ENCODE measurements at places on chromosomes 4 and X. TPM values are rescaled to one million over a fixed set of nuclear protein-coding genes. Genes with fewer than 3 reads are reported as not detected.

Gene P2RY4
- 1.3 TPM for total RNA-seq

Gene F11
- not detected for total RNA-seq

Gene KIF4A
- total RNA-seq, result not detected

Gene RGN
- total RNA-seq, result 1.5 TPM

Gene GPC4
- 12.0 TPM for total RNA-seq

Gene AFM
- not detected for total RNA-seq

Gene FAM149A
- 13.9 TPM for total RNA-seq

Gene HSPA4L
- total RNA-seq, result 5.5 TPM

Gene ETDA
- total RNA-seq, result not detected

Gene ANKRD50
- 26.9 TPM for total RNA-seq

Gene ABCB7
- 157 TPM for total RNA-seq

Gene MAGEB2
- not detected for total RNA-seq

Gene FRAS1
- total RNA-seq, result 0.75 TPM

Gene FAT4
- 16.8 TPM for total RNA-seq

Gene GLOD5
- total RNA-seq, result not detected

Gene AMTN
- not detected for total RNA-seq

Gene F8A2
- not detected for total RNA-seq

Gene HEPH
- total RNA-seq, result 38.8 TPM

Gene ZFYVE28
- 12.3 TPM for total RNA-seq

Gene ADH1A
- total RNA-seq, result not detected

Gene TCEAL6
- total RNA-seq, result not detected

Gene EXOC1L
- not detected for total RNA-seq

Gene PABPC1L2B
- not detected for total RNA-seq

Gene PRR27
- not detected for total RNA-seq

Gene TMSB15B
- total RNA-seq, result 0.32 TPM

Gene ARHGAP6
- 33.6 TPM for total RNA-seq

Gene SOD3
- 893 TPM for total RNA-seq

Gene PPP2R2C
- 2.2 TPM for total RNA-seq

Gene GYG2
- total RNA-seq, result 0.64 TPM

Gene TMEM35A
- total RNA-seq, result not detected

Gene EDNRA
- total RNA-seq, result 31.4 TPM

Gene PDZD11
- 17.8 TPM for total RNA-seq

Gene LDB2
- total RNA-seq, result 137 TPM

Gene TMEM156
- not detected for total RNA-seq

Gene CTAG2
- not detected for total RNA-seq

Gene ABHD18
- total RNA-seq, result 3.5 TPM

Gene USP17L24
- not detected for total RNA-seq

Gene COL4A6
- total RNA-seq, result under 0.01 TPM

Gene PTCHD1
- total RNA-seq, result 2.8 TPM

Gene RBM41
- 4.6 TPM for total RNA-seq

Gene GABRE
- total RNA-seq, result 13.5 TPM

Gene CDS1
- total RNA-seq, result 0.11 TPM

Gene HERC5
- 0.32 TPM for total RNA-seq

Gene CNGA1
- not detected for total RNA-seq

Gene TXK
- total RNA-seq, result not detected

Gene VCX
- total RNA-seq, result not detected
